ENCODE measurements at places on chromosomes 13 and 19.

- DNase-seq, result no peak
These were observed 98.4 kb downstream of the STK24 start for GRCh38 chr13:98478189-98479129.

DNA sequence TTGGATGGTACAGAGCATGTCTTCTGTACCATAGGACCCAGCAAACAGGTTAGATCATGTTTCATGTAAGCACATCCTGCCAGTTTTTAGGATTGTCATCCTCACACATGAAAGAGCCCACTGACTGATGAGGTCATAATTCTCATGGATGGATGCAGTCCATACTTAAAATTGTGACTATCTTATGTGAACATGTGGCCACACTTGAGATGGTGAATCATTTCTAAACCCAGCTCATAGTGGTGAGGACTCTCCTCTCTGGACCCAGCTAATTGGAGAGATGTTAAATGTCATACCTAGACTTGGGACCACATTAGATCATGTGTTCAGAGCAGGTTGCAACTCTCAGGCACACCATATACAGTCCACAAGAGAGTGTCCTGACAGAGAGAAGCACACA is 24.8 kb upstream of the ZNF254 start:
- no peak for DNase-seq

GRCh38 chr13:47665043-47665442 is 336.0 kb downstream of the SUCLA2 start:
- DNase-seq, result no peak

DNA sequence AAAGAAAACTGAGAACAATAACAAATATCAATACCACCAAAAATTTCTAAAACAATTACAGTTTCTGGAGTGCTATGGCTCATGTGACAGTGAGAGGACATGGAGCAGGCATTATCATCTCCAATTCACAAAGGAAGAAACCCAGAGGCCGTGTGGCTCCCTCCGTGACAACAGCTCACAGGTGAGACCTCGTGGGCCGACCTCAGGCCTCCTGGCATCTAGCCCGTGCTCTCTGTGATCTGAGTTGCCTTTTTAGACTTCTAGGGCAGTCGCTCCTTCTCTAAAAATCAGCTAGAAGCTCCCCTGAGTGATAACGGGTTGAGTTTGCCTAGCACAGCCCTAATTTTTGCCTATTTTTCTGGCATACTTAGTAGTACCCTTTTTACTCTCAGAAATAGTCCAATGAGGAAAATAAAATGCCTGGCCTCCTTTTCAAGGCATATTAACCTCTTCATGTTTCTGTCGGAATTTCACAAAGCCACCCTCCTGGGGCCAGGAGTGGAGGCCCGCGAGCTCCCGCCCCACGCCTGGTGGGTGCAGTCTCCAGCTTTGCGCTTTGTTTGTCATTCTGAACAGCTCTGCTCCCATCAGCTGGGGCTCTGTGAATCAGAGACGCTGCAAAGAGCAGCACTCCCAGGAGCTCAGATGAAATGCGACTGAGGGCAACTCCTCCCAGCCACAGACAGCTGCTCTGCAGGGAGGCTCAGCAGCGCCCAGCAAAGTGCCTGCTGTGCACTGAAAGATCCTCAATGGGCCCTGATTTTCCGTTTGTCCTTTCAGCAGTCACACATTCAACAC is 292.5 kb downstream of the UQCRFS1 start:
- no peak for DNase-seq

DNA sequence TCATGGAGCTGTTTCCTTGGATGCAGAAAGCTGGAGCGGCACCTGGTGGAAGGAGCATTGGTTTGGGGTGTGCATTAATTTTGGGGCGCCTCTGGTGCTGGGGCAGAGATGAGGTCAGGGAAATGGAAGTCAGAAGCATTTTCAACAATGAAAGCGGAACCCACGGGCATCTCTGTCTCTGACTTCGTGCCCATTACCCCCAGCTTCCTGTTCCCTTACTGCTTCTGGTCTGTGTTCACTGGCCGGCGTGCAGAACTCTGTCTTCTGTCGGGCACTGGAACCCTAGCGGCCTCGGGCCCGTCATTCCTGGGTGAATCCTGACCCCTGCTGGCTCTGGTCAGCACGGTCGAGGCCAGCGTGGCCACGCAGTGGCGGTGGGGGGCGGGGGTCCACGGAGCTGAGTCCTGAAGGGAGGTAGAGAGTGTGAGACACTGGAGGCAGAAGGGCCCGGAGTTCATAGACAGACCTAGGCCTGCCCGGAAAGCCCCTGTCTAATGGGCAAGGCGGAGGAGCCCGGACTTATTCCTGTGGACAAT is 7.9 kb upstream of the LINGO3 start:
- DNase-seq, result no peak

Data from NCI-H1105 treated with DMSO at 0.1 percent for 48 hours (cell line).